ENCODE measurements at places on chromosomes 7 and 10.

DNA sequence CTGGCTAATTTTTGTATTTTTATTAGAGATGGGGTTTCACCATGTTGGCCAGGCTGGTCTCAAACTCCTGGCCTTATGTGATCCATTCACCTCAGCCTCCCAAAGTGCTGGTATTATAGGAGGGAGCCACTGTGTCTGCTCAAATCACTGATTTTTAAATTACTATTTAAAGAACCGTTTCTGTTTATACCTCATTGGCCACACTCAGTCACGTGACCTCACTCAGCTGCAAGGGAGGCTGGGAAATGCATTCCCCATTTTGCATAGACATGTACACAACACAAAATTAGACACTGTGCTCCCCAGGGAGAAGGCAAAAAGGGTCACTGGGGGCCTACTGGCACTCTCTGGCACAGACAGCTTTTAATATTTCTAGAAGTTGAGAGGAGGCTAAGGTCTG lies 13.6 kb upstream of the CALU start:
- DNase-seq, result no peak

DNA sequence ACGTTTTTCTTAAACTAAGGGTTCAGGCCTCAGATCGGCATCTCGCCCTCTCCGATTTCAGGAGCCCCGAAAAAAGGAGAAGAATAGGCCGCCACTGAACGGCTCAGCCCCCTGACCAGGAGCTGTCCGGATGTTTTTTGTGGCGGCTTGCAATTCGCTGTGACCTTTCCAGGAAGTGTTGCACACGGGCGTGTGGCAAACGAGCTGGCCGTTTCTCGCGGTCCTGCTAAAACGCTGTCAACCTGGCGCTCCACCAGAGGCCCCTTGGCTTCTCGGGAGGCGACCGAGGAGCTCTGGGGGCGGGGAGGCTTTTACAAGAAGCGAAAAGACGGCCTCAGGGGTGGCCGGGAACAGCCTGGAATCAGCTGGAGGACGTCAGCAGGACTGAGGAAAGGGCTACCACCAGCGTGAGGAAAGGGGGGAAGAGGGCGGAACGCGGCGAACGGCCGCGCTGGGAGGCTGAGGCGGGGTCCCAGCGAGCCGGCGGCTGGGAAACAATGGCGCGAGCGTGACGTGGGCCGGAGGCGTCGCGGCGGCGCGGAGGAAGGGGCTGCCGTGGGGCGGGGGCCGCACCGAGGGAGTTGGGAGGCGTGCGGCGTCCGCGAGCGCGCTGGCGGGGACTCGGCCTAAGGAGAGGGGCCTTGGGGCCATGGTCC lies 493 bp downstream of the NT5C2 start:
- peak; percentile 43 for DNase-seq

GRCh38 chr10:37225163-37225562 lies 99.8 kb downstream of the ANKRD30A start:
- no peak for DNase-seq

- DNase-seq, result no peak
Measured at GRCh38 chr7:83849131-83849530, 200.2 kb upstream of the SEMA3E start.

GRCh38 chr7:108345710-108346336 lies 110.4 kb downstream of the NRCAM start:
- peak; percentile 30 for DNase-seq

- no peak for DNase-seq
Measured at GRCh38 chr7:121061677-121062582, 73.4 kb downstream of the CPED1 start.

GRCh38 chr10:7969623-7970022 lies 84.9 kb upstream of the GATA3 start:
- no peak for DNase-seq
